ENCODE measurements at places on chromosomes 13 and 19. TPM values are rescaled to one million over a fixed set of nuclear protein-coding genes. Genes with fewer than 3 reads are reported as not detected.

The ATP4B gene
- not detected for total RNA-seq

The KIR2DL4 gene
- not detected for total RNA-seq

The ZNF154 gene
- total RNA-seq = not detected

The CPB2 gene
- not detected for total RNA-seq

The TEX29 gene
- not detected for total RNA-seq

DNA sequence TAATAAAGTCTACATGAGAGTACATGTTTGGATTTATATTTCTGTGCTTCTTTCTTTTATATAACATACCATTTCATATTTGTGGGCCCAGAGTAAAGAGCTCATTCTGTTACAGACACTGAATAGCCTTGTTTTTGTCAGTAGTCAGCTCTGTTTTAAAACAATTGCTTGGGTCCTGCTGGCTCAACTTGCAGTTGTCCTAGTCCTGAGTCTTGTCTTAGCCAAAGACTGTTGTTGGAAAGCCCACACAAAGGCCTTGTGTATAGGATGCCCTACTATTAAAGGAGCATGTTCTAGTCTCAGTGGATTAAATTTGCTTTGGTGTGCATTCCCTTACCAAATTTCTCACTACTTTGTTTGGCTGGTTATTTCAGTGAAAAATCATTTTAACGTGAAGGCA is 3.8 kb upstream of the KCNRG start:
- DNase-seq = no peak

- DNase-seq = no peak
Measured at GRCh38 chr13:35995136-35995535, 136.0 kb downstream of the DCLK1 start.

DNA sequence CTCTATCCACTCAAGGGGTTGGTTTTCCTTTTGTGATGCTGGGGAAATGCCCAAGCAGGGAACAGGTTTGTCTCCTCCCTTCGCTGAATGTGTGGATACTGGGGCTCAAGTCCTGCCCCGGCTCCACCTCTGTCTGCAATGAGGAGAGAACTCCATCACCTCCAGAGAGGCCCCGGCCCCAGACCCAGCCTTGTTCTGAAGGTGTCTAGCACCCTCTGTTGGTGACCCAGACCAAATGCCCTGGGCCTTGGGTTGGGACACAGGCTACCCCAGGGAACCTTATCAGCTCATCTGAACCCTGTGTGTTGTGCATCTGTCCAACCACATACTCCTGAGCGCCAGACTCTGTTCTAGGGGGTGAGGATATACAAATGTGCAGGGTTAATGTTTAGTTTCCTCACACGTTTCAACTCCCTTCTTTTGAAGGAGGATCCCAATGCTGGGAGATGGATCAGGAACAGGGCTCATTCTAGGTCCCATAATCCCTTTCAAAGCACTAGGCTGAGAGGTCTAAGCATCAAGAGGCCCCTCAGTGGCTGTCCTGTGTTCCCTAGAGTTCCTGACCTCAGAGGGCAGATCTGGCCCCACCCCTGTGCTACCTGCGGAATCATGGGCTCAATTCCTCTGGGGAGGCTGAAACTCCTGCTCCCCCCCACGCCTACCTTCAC is 112.5 kb upstream of the SLC7A1 start:
- peak; percentile 3 for DNase-seq

DNA sequence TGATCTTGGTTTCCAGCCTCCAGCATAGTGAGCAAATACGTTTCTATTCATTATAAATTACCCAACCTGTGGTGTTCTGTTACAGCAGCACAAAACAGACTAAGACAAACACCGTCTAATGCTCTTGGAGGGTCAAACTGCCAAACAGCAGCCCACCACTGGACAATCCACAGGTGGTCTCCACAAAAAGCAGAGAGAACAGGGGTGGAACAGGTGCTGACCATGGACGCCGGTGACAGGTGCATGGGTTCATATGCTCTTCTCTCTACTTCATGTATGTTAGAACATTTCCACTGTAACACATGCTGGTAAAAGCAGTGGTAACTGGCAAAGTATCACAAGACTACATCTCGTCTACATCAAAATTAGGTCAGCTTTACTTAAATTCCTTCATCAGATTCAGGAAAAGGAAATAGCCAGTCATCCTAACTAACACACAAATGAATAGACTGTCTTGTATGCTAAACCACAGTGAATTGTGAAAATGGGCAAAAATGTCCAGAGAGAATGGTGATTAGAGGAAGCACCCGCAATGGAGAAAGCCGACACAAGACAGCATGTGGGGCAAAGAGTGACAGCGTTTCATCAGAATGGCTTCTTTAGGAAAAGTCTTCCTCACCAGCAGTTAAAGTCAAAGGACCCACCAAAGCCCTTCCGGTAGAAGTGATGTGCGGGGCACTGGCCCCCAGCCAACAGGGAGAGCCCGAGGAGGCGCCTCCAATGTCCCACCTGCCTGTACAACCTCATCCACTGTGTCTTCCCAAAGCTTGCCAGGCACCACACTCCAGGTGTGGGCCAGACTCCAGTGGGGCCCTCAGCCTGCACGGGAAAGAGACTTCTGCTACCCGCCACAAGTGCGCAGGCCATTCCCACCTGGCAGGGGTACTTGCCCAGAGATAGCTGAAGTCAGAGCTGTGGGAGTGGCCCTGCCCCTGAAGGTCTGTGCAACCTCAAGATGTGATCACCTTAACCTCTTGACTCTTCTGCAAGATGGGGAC is 6.5 kb downstream of the CARS2 start:
- DNase-seq = no peak

DNA sequence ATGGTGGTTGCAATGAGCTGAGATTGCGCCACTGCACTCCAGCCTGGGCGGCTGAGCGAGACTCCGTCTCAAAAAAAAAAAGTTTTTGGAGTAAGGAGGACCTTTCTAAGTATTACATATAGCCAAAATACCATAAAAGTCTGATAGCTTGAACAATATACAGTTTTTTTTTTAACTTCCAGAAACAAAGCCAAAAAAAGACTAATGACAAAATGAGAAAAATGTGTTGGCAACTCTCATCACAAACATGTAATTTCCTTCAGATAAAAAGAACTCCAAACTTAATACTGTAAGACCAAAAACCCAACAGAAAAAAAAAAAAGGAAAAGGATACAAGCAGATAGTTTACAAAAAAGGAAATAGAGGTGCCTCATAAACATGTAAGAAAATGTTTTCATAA is 68.2 kb upstream of the MED4 start:
- DNase-seq = no peak

DNA sequence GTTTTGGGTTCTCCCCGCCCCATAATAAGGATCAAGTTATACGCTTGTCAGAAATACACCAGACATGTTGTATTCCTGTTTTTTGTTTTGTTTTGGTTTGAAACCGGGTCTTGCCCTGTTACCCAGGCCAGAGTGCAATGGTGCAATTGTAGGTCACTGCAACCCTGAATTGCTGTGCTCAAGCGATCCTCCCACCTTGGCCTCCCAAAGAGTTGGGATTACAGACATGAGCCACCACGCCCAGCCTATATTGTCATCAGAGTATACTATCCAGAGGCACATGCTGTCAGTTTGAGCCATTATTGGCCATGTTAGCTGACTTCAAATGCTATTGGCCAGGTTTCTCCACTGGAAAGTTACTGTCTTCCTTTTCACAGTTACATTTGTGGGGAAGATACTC is 9.8 kb downstream of the SAFB start:
- DNase-seq = no peak

DNA sequence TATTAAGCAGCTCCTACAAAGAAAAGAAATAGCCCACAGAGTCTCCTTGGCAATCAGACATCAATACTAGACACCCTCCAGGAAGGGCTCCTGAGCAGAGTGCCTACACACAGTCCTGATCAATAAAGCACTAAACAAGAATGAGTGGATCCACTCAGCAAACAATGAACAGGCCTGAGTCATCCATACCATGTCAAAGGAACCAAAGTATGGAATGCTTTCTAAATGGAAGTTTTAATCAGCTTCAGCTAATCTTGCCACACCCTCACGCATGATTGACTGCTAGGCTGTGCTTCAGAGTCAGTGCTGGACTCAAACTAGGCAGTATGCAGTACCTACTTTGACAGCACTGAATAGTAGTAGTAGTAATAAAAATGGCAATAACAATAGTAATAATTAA is 392.7 kb upstream of the HTR2A start:
- no peak for DNase-seq

GRCh38 chr13:40024204-40024966 is 368.9 kb downstream of the COG6 start:
- DNase-seq = no peak

DNA sequence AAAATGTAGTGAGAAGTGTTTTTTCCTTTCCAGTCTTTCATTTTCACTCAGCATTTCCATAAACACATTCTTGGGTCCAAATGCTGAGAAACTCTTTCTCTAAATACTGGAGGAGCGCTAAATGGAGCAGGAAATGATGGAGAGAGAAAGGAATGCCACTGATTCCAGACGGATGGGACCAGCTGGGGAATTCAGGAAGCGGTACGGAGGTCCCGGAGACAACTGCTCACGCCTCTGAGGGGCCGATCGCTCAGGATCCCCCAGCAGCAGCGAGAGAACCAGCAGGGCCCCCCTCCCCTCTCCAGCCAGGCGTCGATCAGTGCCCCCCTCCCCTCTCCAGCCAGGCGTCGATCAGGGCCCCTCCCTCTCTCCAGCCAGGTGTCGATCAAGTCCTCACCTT is 13.2 kb downstream of the RASA3 start:
- DNase-seq = no peak

- no peak for DNase-seq
Measured at GRCh38 chr13:73952648-73953047, 181.6 kb downstream of the KLF12 start.

DNA sequence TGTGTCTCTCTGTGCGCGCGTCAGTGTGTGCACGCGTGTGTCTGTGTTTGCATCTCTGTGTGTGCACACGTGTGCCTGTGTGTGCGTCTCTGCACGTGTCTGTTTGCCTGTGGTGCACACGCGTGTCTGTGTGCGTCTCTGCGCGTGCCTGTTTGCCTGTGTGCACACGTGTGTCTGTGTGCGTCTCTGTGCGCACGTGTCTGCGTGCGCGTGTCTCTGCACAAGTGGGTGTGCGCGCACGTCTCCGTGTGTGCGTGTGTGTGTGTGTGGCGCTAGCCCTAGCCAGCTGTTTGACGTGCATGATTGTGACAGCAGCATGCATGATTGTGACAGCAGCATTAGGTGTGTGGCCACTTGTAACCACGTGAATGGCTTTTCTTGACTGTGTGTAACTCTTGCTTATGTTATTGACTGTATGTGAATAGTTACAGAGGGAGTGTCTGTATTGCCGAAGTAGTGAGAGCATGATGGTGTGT is 31.1 kb downstream of the ZNF146 start:
- peak; percentile 55 for DNase-seq

- DNase-seq = peak; percentile 59
Measured at GRCh38 chr19:49094505-49095482, 9.5 kb downstream of the SNRNP70 start.

- peak; percentile 91 for DNase-seq
Measured at GRCh38 chr19:12793290-12794195, 2.3 kb downstream of the JUNB start.

DNA sequence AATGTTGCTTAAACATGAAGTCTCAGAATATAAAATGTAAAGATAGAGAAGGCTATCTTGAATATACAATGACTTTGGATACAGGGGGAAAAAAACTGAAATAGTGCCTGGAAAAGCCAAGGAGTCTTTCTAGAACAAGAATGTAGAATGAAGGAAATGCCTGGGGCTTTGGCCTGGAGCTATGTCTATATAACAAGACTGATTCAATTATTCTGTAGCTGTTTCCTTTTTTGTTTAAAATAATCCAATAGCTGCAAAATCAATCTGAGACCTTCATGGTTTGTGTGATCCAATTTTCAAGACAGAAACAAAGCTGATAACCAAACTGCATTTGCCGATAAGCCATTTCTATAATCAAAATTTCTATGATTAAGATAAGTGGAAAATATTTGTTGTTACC is 530.9 kb upstream of the NBEA start:
- DNase-seq = no peak

DNA sequence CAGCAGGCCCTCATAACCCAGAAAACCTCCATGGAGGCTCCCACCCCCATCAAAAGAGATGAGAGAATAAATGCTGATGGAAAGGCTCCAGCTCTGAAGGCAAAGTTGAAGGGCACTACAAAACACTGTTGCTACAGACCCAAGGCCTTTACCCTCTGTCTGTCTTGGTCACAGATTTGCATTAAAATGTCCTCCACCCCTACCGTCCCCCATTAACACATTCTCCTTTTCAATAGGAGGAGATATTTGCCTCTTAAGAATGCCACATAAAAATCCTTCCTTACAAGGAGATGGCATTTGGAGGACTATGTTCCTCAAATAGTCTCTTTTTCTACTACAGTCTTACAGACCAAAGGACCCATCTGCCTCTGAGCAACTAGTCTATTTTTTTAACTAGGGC is 361.5 kb downstream of the ENOX1 start:
- DNase-seq = no peak

DNA sequence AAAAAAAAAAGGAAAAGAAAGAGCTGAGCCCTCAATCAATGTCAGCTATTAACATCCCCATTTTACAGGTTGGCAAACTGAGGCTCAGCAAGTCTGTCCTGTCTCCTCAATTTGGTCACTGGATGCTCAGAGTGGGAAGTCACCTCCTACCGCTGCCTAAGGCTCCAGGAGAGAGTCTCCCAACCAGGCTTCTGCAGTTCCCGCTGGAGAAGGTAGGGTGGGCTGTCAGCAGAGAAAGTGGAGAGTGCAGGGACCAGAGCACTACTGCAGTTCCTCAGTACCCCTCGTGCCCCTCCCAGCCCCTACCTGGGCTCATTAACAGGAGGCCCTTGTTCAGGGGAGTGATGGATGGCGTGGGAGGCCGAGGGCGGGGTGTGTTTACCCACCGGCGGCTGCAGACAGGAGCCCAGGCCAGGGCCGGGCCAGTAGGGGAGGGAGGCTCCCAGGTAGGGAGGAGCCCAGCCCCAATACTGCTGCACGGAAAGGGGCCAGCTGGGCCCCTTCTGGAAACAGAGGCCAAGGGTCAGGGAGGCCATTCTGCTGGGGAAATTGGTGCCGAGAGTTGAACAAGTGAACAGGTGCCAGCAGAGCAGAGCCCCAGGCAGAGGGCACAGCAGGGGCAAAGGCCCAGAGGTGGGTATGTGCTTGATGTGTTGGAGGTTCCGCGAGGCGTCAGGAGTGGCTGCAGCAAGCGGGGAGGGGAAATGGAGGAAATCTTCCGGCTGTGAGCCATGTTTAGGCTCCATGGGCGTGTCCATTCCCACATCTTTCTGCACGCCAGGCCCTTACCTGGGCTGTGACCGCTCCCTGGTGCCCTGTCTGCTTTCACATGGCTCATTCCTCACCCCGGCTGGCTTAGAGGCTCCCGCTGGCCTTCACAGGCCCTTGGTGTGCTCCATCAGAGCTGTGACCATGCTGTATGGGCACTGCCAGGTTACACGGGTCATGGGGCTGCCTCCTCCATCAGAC is 7.6 kb upstream of the COMP start:
- DNase-seq = no peak

Measured in G401 (cell line).